ENCODE measurements at places on chromosomes 4 and X. TPM values are rescaled to one million over a fixed set of nuclear protein-coding genes. Genes with fewer than 3 reads are reported as not detected.

- no peak for DNase-seq
Measured at GRCh38 chr4:34158878-34159277, 2085.4 kb downstream of the ARAP2 start.

DNA sequence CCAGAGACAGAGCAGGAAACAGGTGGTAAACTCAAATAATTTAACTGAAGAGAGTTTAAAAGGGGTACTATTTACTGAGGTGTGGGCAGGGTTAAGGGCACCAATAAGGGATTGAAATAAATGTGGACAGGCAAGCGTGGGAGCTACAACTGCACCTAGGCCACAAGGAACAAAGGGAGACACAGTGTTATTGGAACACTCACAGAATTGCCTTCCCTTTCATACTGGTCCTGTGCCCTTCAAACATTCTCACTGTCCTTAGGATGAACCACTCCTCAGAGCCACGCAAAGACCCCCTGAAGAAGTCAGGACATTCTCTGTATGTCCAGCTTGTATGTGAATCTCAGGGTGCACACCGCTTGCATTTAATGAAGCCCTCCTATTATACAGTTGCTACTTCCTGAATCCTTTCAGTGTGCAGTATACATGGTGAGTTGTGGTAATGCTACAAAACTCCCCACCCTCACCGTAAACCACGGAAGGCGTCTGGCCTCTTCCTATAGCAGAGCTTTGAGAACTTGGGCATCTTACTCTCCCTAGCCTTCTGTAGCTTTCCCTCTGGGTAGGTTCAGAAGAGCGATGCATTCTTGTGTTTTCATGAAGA, 9.6 kb upstream of the MRPL1 start:
- DNase-seq: peak; percentile 82

DNA sequence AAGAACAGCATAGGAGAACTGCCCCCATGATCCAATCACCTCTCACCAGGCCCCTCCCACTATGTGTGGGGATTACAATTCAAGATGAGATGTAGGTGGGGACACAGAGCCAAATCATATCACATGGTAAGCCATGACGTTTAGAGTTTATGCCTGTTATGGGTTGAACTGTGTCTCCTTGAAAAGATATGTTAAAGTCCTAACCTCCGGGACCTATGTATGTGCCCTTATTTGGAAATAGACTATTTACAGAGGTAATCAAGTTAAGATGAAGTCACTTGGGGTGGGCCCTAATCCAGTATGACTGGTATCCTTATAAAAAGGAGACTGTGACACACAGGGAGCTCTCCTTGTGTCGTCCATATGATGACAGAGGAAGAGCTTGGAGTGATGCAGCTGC, 25.2 kb upstream of the SLC2A9 start:
- DNase-seq: no peak

- no peak for DNase-seq
Measured at GRCh38 chr4:33930497-33930896, 2313.8 kb downstream of the ARAP2 start.

- DNase-seq: no peak
Measured at GRCh38 chr4:136392576-136392975, 1139.7 kb downstream of the PCDH18 start.

DNA sequence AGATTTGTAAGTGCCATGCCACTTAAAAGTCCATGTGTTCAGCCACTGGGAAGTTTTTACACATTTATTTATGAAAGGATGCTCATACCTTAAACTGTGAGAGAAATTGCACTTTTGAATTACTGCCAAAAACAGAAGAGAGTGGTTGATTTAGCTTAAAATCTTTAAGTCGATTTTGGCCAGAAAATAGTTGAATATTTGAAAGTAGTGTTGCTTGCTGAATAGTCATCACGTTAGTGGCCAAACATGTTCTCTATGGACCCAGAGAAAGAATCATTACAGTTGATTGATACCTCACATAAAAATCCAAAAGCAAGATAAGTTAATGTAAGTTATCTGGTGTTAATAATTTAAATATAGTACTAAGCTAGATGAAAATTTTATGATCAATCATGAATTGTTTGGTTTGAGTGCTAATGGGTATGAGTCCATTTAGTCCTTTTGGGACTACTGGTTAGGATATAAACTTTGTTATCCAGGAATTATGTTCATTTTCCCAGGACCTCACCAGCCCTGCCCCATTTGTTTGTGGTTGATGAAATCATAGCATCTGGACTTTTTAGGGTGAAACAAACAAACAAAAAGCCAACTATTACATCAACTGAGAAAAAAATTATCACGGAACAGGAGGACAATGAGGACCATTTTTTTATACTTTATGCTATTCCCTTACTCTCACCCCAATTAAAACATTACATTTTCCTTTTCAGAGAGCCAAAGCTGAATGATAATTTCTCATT, 6.3 kb downstream of the GIMD1 start:
- no peak for DNase-seq

DNA sequence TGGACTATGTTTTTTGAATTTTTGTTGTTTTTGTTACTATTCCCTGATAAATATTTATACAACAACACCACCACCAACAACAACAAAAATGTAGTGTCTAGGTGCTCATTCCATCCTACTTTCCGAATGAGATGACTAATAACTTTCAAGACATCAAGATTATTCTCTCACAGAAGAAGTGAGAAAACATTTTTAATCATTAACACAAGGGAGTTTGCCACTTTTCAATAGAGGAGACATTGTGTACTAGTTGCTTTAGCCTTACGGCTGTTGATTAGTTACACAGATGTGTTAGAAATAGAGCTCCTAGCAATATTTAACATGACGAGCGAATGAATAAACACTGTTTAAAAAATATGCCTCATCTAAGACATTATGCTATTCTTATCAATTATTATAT, 898.8 kb downstream of the C4orf33 start:
- DNase-seq: no peak

- DNase-seq: no peak
Measured at GRCh38 chr4:148034813-148035212, 302.9 kb downstream of the ARHGAP10 start.

- DNase-seq: no peak
Measured at GRCh38 chrX:9789555-9789954, 3.3 kb downstream of the SHROOM2 start.

GRCh38 chrX:69027181-69028005, 137.9 kb downstream of the PJA1 start:
- DNase-seq: no peak

GRCh38 chr4:48037117-48037462, 20.5 kb downstream of the NIPAL1 start:
- no peak for DNase-seq

Gene PPBP
- not detected for total RNA-seq

- no peak for DNase-seq
Measured at GRCh38 chr4:100356172-100356571, 161.7 kb downstream of the EMCN start.

GRCh38 chr4:4697584-4697983, 155.7 kb upstream of the STX18 start:
- no peak for DNase-seq

Gene KIAA1210
- total RNA-seq: not detected

GRCh38 chr4:164251257-164251656, 502.7 kb upstream of the SMIM31 start:
- DNase-seq: no peak

Gene FGF16
- total RNA-seq: not detected

Gene TKTL2
- total RNA-seq: 0.27 TPM
